CD4-positive, alpha-beta T cell treated with Interleukin-6 at 100 ng/mL for 8 hours (primary cell): ENCODE measurements at places on chromosomes 7 and 10.
A peak's percentile ranks its signal among the peaks of the same experiment; 100 is the strongest.

DNA sequence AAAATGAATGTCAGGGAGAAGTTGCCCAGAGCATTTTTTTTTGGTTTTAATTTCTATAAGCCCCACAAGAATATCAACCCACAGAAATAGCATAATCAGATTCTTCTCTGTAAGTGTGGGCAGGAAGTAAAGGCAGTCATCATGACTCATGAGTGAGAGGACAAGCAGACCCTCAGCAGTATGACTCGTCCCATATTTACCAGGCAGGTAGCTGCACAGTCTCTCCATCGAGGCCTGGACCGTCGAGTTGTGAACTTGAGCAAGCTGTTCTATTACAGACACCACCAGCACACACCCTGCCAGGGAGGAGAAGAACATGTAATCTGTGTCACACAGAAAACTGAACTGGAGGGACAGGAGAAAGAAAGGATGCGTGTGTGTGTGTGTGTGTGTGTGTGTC, 37.8 kb downstream of the AOAH start:
- peak; percentile 29 for DNase-seq

- DNase-seq = no peak
These were observed 686.5 kb downstream of the LRMDA start for GRCh38 chr10:76117949-76118348.

DNA sequence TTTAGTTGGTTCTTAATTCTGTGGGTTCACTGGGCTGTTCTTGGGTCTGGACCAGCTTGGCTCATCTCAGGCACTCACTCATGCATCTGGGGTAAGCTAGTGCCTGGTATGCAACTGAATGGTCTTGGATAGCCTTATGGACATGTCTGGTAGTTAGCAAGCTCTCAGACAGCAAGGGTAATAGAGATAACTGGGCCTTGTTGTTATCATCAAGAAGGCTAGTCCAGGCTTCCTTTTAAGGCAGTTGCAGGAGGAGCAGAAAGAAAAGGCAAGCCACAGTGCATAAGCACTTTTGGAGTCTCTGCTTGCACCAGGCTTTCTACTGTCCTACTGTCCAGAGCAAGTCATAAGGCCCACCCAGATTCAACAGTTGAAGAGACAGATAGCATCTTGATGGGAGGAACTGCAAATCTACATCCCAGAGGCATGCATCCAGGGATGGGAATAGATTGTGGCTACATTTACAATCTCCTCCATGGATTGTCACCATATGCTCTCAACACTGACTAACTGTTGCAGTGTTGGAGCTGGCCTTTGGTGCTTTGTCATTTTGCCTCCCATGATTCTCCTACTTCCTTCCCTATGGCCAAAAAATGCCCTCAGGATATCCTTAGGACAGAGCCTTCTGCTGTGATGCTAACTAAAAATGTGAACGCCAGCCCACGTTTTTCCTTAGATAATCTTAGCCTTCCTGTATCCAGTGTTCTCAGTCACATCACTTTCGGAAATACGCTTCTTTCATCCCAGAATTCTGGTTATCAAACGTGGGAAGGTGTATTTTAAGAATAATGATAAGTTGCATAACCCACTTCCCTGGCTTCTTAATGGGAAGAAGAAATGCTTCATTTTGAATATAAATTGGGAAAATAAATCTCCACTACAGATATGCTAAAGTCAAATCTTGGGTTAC, 3.6 kb downstream of the GIMAP4 start:
- no peak for DNase-seq

GRCh38 chr7:156376317-156376716, 264.3 kb upstream of the RNF32 start:
- no peak for DNase-seq

- DNase-seq = no peak
These were observed 152.6 kb downstream of the PKD1L1 start for GRCh38 chr7:47795631-47796030.

DNA sequence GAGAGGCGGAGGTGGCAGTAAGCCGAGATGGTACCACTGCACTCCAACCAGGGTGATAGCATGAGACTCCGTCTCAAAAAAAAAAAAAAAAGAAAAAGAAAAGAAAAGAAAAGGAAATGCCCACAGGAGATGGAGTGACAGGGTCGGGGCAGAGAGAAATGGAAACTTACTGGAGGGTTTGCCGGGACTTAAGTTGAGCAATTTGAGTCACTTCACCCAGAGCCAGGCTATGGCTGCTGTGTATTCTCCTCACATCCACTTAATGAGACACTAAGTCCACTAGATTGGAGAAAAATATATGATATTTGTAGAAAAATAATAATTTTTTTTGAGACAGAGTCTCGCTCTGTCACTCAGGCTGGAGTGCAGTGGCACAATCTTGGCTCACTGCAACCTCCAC, 4.6 kb upstream of the PFKFB3 start:
- DNase-seq = no peak

DNA sequence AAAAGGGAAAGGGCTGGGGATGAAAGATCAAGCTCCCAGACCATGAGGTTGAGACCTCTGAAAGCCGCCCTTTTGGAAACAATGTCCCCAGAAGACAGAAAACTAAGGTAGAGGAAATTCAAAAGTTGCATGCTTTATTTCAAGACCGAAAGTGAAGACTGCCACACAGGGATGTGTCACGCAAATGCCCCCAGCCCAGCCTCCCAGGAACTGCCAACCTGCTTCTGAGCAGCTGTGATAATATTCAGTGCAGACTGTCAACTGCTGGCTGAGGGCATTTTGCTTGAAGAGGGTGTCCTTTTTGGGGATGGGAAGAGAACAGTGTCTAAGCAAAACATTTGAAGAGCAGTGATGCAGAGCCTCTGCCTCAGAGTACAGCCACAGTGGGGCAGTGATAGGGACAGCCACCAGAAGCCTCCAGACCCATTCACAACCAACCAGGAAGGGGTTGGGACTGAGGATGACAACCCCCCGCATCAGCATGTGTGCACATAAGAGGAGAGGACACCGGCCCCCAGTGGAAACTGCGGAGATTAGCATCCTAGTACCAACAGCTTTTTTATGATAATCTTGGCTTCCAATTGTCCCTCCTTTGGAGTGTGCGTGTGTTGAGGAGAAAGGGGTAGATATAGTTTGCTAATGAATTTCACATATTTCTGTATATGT, 34.7 kb upstream of the NFE2L3 start:
- no peak for DNase-seq

GRCh38 chr10:85430991-85431390, 935.6 kb downstream of the GRID1 start:
- no peak for DNase-seq

DNA sequence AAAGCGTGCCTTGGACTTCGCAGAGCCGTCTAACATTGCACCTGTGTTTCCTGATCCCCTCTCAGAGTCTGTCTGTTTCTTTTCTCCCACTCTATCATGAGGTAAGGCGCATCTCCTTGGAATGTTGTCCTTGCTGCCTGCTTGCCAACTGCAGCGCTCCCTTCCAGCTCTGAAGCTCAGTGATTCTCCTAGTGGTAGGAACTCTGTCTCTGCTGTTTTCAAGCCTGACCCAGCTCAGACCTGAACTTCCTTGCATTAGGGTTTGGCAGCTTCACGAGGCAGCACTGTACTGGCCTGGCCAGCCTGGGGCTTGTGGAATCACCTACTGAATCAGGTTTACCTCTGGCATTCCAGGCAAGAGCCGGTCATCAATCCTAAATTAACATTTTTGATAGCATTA, 123.9 kb downstream of the CREB5 start:
- DNase-seq = no peak

GRCh38 chr7:131145026-131145425, 182.7 kb upstream of the MKLN1 start:
- no peak for DNase-seq

DNA sequence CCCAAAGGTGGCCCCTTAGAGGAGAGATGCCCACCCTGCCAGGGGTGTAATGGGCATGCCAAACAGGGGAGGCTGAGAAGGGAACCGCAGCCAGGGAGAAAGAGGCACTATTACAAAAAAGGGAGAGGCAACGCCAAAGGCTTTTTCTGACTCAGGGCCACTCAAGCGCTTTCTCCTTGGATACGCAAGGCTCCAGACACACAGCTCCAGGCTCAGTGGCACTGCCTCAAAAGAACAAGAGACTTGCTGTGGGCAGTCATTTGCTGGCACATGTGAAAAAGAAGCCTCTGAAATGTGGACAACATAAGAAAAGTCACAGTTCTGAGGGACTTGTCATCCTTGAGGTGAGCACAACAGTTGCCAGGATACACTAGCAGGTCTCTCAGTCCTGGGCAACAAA, 128.4 kb downstream of the DGKI start:
- no peak for DNase-seq

- no peak for DNase-seq
These were observed 73.1 kb upstream of the MET start for GRCh38 chr7:116598861-116599260.

DNA sequence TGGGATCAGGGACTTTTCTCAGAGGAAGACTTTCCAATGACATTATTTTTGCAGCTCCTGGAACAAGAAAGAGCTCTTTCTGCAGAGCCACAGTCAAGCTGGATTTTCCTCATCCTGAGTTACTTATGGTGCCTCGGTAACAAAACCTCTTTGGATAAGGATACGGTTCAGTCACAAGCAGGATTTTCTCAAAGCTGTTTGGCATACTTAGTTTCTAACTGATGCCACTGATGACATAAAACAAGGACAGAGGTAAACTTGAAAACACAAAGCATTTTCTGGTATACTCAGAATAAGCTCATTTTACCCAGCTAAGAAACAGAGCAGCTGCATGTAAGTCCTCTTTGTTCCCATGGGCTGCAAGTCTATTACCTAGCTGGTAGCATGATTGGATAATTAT, 340.9 kb upstream of the MEOX2 start:
- DNase-seq = no peak

DNA sequence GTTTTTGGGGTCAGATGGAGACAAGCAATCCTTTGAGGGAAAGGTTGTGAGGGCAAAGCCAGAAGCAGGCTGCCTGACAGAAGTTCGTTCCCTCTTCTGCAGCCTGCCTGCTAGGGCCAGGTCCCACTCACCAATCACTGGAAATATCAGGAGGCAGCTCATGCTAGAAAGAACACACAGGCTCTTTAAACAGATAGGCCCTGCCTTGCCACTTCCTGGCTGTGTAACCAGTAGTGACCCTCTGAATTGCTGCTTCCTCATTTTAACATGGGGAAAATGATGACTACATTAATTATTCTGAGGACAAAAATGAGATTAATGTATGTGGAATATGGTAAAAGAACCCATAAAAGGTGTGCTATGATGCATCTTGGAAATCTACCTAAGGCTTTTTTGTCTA, 50.5 kb upstream of the MRLN start:
- DNase-seq = no peak

- DNase-seq = no peak
These were observed 30.9 kb downstream of the NMT2 start for GRCh38 chr10:15137636-15138035.

DNA sequence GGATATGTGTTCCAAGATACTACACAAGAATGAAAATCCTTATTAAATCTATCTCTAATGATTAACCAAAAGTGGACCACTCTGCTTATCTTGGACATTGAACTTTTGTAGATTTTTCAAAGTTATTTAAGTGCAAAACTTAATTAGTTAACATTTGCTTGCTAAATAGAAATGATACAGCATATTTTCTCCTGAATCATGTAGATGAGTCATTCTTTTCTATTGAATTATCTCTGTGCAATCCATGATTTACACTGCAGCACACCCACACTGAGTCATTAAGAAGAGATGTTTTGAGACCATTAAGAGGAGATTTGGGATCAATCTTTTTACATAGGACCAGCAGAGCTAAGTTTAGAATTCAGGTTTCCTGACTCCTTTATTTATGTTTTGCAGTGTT, 6.6 kb upstream of the ABCC2 start:
- DNase-seq = no peak

GRCh38 chr10:114491933-114492332, 87.6 kb upstream of the AFAP1L2 start:
- DNase-seq = no peak

DNA sequence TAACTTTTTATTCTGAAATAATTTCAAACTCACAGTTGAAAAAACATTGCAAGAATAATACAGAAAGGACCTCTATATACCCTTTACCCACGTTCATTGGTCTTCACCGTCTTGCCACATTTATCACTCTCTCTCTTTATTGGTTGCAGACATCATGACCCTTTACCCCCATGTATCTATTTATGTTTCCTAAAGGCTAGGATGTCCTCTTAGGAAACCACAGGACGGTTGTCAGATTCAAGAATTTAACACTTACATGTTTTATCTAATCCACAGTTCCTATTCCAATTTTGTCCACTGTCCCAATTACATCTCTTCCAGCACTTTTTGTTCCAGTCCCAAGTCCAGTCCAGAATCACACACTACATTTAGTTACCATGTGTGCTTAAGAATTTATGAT, 67.6 kb upstream of the FGFR2 start:
- no peak for DNase-seq

DNA sequence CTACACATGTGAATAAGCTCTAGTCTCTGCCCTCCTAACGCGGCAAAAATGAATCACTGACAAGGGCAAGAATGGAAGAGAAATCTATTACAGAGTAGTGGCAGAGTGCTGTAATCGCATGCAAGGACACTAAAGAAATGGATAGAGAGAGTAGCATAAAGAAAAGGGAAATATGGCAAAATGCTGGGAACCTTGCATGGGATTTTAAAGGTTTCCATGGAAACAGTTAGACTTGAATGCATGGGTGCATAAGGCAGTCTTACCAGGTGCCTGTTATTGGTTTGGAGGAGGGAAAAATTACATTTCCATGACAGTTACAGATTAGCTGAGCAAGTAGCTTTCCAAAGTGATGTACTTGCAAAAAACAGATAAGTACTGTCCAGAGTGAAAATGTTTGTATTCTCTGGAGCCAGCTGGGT, 233.4 kb downstream of the PTN start:
- DNase-seq = no peak

DNA sequence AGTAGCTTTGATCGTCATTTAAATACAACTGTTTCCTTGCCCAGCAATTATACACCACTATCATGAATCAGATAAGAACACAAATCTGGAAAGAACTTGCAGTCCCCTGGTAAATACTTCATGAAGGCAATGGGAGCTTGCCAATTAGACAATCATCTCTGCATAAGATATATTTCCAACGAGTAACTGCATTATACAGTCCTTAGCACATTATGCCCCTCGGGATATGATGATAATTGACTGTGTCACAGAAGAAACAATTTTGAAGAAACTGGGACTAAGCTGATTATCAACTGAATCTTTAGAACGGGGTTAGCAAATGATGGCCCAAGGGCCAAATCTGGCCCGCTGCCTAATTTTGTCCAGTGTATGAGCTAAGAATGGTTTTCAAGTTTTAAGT, 155.7 kb downstream of the TRIL start:
- no peak for DNase-seq
